GM04503 (cell line): ENCODE measurements at places on chromosomes 1 and 21.

- no peak for DNase-seq
These were observed 608.5 kb upstream of the USP24 start for GRCh38 chr1:55823541-55824250.

DNA sequence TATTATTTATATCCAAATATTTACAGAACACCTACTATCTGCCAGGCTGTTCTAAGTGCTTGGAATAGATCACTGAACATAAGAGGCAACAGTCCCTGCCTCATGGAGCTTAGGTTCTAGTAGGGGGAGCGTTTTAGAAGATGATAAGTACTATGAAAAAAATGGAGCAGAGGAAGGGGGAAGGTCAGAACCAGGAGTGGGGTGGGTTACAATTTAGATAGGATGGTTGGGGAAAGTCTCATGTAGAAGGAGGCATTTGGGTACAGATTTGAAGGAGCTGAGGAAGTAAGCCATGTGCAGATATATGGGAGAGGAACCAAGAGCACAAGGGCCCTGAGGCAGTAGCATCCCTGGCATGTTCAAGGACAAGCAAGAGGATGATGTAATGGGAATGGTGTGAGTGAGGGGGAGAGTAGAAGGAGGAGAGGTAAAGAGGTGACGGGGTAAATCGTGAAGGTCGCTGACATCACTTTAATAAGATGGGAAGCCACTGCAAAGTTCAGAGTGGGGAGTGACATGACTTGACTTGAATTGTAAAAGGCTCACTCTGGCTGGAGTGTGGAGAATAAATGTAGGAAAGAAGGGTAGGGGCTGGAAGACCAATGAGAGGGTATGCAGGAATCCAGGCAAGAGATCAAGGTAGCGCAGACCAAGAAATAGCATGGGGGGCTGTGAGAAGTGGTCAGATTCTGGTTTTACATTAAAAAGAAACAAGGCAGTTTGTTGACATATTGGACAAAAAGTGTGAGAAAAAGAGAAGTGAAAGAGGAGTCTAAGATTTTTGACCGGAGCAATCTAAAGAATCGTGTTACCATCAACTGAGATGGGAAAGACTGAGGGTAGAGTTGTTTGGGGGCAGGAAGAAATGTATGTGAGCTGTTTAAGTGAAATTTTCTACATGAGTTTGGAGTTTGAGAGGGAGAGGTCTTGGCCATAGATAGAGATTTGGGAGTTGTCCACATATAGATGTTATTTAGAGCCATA, 92.6 kb downstream of the LPAR3 start:
- DNase-seq, result no peak

GRCh38 chr1:71899881-71900280, 382.5 kb downstream of the NEGR1 start:
- DNase-seq, result no peak

- no peak for DNase-seq
These were observed 49.7 kb upstream of the CCDC27 start for GRCh38 chr1:3702528-3702927.

- no peak for DNase-seq
These were observed 1.1 kb downstream of the SERTAD4 start for GRCh38 chr1:210233495-210234328.

GRCh38 chr1:186465946-186466345, 5.0 kb upstream of the PDC start:
- no peak for DNase-seq

DNA sequence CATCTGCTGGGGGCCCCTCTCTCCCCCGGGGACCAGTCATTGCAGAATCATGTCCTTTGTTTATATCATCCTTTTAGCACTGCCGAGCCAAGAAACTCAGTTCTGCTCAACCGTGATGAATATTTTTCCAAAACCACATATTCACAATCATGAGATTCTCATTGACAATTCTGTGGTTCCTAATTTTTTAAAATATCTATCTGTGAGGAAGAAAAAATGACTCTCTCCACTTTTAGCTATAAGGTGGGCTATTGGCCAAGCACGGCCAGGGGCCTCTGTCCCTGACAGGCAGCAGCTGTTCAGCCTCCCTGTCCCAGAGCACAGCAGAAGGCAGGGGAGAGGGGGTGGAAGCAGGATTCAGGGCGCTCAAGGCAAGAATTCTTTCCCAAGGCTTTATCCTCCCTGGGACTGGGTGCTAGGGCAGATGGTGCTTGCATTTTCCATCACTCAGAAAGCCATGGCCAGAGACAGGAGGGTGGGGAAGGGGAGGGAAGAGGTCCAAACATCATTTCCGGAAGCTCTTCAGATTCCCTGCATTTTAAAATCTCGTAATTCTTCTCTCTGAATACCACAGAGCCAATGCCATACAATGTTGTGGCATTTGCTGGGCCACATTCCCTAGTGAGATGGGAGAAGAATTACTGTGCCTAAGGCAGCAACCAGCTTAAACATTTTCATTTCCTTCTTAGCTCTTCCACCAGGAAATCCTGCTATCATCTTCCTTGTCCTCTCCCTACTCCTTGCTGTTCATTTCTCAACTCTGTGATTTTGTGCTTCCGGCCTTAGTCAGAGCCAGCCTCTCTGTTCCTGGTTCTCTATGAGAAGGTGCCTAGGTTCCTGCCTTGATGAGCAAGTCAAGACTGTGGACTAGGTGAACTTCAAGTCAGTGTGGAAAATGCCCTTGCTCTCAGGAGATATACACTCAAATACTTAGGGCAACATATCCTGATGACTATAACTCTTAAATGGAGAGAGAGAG, 60.3 kb downstream of the KCNJ6 start:
- DNase-seq, result peak; percentile 69

DNA sequence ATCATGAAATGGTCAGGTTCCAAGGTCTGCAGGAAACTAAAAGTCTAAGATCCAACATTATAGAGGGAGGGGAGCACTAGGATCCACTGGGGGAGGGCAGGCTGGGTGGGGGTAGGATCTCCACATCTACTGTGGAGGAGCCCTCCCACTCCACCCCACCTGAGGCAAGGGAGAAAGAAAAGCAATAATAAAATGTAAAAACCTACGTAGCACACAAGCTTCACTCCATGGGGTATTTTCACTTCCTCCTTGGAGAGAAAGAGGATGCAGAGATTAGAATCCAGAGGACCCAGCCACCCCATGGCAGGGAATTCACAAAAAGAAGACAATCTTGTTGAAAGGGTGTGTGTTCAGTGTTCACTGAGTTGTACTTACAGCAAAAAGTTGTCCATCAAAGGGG, 14.4 kb downstream of the SPOCD1 start:
- DNase-seq, result no peak

GRCh38 chr1:153552335-153552734, 3.3 kb upstream of the S100A3 start:
- no peak for DNase-seq

- no peak for DNase-seq
These were observed 10.0 kb downstream of the AHDC1 start for GRCh38 chr1:27593678-27594563.

DNA sequence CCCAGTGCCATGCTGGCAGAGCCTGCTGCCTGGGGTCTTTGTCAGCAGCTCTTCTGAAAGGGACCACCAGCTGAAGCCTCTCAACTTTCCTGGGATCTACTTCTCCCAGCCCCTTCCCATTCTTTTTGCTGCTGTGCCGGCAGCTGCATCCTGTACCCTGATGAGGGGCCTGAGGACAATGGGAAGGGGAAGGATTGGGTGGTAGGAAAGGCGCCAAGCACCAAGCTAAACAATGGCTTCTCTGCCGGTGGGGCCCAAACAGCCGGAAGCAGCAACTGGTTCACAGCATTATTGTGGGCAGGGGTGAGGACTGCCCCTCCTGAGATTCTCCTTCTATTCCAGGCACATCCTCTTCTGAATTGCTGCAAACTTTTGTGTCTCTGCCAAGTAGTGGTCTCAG, 5.0 kb upstream of the EFCAB14 start:
- DNase-seq, result no peak

- DNase-seq, result no peak
These were observed 14.9 kb downstream of the AADACL4 start for GRCh38 chr1:12658531-12659453.

DNA sequence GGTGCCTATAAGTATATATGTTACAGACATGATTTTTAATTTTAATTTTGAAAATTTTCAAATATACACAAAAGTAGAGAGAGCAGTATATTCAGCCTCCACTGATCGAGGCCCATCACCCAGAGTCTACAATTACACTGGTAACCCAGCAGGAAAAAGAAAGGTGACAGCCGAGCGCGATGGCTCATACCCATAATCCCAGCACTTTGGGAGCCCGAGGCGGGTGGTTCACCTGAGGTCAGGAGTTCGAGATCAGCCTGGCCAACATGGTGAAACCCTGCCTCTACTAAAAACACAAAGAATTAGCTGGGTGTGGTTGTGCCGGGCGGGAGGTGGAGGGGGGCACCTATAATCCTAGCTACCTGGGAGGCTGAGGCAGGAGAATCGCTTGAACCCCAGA, 1.4 kb downstream of the YBEY start:
- DNase-seq, result no peak

DNA sequence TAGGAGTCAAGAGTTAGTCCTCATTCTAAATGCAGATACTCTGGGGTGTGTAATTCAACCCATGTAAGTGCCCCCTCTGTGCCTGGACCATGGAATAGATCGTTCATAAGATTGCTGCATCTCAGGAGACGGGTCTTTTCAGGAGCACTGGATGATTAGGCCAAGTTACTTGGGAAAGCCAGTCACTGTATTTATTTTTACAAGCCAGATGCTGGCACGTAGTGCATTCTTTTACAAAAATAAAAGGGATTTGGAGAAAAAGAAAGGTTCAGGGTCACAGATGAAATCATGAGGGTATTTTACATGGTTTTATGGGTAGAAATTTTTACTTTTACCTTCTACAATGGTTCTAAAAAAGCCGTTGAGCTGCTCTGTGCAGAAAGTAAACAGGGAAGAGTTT, 102.6 kb upstream of the UBE2U start:
- no peak for DNase-seq

DNA sequence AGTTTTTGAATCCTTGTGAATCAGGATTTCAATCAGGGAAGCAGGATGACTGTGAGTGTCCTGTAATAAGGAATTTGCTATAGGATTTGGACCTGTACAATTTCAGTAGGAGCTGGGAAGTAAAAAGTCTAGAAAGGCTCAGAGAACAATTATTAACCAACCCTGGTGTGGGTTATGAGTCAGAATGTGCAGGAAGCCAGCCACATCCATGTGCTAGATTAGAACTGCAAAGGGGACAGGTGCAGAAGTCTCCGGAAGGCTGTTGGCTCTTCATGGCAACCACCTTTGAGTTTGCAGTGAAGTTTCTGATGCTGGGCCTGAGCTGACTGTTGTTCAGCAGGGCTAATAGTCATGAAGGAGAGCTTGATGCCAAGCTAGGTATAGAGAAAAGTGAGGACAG, 70.7 kb downstream of the SPATA46 start:
- no peak for DNase-seq
